ENCODE measurements at places on chromosomes 1 and 21.
A peak's percentile ranks its signal among the peaks of the same experiment; 100 is the strongest.

DNA sequence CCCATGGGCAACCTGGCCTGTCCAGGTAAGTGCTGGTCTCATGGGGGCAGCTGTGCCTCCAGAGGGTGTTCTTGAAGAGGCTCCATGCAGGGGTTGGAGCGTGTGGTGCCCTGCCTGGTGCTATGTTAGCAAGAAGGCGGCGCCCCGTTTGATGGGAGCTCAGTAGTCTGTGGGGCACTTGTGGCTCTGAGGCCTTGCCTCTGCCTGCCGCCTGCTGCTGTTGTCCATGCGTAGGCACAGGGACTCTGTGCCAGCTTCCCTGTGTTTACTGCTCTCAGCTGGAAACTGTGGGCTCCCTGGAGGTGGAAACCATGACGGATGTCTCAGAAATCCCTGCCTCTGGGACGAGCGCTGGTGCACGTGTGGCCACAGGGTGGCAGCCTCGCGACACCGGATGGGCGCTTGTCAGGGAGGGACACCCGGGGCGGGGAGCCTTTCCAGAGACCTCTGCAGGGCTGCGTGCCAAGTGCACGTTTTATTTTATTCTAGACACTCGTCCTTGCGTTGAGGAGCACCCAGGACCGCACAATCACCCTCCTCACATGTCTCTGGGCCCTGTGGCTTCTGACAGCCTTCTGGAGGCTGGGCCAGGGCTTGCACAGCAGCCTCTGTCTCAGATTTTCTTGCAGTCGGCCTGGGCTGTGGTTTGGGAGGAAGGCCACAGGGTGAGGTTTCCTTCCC lies 27.1 kb downstream of the SNAP47 start:
- peak; percentile 99 for DNase-seq

GRCh38 chr1:229815076-229815475 lies 189.0 kb downstream of the URB2 start:
- no peak for DNase-seq

DNA sequence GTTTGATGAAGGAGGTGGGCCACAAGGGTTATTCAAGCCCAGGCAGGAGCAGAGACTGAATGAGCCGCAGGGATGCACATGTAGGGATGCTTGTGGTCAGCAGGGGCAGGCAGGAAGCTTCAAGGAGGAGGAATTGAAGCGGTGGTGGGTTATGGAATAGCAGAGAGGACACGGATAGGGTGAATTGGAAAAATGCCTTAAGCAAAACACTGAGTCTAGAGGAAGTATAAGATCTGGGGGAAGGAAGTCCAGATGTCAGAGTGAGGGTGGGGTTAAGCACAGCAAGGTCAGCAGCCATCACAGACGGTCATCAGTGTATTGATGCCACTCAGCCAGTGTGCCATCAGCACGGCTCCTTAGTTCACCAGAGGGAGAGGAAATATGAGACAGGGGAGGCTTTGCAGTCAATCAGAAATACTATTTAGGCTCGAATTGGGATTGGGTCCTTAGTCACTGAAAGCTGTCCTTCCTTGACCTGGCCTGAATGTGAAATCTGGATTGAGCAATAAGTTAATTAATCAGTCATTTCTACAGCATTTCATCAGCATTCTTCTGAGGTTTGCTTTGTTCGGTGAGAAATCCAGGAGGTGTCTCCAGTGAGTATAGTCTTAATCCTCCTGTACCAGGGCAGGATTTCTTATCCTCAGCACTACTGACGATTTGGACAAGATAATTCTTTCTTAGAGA lies 6.0 kb upstream of the LCE1F start:
- no peak for DNase-seq

DNA sequence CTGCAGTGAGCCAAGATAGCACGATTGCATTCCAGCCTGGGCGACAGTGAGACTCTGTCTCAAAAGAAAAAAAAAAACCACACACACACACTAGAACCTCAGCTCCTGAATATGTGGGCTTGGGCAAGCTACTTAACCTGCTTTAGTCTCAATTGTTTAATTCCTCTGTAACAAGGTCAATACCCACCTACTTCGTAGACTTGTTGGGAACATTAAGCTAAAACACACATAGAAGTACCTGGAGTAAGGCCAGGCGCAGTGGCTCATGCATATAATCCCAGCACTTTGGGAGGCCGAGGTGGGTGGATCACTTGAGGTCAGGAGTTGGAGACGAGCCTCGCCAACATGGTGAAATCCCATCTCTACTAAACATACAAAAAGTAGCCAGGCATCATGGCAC lies 77.1 kb downstream of the CLSTN1 start:
- no peak for DNase-seq

GRCh38 chr1:208409176-208409575 lies 165.0 kb upstream of the PLXNA2 start:
- no peak for DNase-seq

DNA sequence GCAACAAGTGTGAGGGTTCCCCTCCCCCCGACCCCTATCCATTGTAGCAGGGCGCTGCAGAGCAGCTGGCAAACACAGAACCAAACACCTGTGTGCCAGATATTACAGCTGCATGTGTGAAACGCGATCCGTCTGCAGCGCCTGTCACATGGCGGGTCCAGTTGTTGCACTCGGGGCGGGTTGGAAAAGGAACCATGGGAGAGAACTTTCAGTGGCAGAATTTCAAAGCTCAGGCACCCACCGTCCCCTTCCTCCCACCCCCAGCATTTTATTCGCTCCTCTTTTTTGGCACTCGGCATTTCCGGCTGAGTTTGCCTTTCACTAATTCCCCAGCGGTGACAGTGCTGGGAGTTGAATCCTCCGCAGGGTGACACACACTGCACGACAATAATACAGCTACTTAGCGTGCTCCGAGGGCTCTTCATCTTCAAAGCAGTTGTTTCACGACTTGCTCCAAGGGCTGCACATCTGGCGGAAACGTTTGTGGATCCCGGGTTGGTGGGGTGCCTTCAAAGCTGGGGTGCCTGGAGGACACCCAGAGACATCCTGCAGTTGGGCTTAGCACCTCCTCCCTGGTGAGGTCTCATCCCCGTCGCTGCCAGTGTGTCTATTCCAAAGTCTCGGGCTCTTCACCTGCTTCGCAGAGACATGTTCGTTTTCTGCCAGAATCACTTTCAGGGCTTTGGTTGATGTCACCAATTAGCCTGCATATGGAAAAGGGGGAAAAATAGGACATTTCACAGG lies 180.7 kb downstream of the ZBTB18 start:
- peak; percentile 58 for DNase-seq

GRCh38 chr21:15498455-15498854 lies 231.3 kb upstream of the USP25 start:
- no peak for DNase-seq

GRCh38 chr1:7582460-7582972 lies 188.6 kb upstream of the VAMP3 start:
- no peak for DNase-seq

- no peak for DNase-seq
Measured at GRCh38 chr1:159196543-159196942, 8.1 kb upstream of the ACKR1 start.

- DNase-seq: no peak
Measured at GRCh38 chr1:1167841-1168450, 5.7 kb upstream of the TTLL10 start.

DNA sequence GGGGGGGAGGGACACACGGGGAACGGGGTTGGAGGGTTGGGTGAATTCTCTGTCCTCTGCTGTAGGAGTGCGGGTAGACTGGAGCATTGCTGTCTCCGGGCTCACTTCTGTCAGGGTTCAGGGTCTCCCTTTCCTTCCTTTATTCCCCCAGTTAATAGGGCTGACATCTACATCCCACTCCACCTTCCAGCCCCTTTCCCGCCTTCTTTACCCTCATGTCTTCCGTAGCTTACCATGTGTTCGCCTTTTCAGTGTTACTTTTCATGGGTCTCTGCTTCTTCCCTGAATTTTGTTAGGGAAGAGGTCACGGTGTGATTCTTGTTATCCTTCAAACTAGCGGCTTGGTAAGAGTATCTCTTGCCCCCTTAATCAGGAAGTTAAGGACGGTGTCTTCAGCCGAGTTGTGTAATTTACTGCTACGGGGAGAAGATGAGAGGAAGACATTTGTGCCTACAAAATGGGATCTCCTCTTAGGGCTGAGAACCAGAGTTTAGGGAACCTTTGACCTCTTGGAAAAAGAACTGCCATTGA lies 917 bp downstream of the RAP1A start:
- DNase-seq: no peak

DNA sequence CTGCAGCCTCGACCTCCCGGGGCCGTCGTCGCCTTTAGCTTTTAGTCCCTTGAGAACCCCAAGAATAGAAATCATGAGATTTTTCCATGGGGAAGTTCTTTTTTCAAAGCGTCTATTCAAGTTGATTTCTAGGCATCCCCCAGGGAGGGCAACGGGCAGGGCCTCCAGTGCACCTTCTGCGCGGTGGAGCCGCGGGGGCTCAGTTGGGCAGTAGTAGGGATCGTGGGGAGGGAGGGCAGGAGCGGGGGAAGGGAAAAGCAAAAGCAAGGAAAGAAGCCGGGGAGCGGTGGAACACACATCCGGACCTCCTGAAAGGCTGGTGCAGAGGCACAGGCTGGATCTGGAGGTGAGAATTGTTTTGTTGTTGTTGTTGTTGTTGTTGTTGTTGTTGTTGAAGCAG lies 103.4 kb downstream of the PPIAL4G start:
- no peak for DNase-seq

GRCh38 chr1:156096640-156097391 lies 14.6 kb upstream of the MEX3A start:
- DNase-seq: peak; percentile 93

GRCh38 chr1:231357187-231357772 lies 19.2 kb downstream of the SPRTN start:
- no peak for DNase-seq

DNA sequence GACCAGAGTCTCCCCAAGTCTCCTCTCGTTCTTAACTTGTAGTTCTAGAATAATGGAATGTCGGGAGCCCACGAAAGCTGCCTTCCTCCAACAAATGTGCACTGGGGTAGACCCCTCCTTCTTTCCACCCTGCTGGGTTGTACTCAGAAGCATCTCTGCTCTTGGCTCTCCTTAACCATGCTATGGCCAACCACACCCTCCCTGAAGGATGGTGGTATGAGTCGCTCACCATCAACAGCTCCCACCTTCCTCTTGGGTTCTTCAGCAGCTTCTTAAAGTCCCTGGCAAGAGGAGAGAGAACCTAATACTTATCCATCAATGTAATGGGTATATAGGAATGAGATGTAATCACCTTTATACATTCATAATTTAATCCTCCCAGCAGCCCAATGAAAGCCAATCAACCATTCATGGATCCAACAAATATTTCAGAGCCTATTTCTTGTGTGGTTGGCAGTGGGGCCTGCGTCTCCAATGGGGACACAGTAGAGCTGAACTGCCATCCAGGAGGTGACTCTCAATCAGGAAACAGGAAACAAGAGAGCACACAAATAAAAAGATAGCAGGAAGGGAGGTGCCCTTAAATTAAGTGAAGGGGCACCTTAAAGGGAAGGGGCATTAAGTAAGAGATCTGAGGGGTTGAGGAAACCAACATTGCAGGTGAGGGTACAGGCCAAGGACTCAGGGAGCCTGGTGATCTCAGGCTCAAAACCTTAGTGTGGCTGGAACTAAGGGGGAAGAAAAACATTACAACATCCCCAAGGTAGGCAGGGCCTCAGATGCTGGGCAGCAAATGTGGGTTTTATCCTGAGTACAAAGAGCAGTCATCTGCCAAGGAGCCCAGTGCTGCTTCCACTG lies 64.4 kb upstream of the ETS2 start:
- no peak for DNase-seq

DNA sequence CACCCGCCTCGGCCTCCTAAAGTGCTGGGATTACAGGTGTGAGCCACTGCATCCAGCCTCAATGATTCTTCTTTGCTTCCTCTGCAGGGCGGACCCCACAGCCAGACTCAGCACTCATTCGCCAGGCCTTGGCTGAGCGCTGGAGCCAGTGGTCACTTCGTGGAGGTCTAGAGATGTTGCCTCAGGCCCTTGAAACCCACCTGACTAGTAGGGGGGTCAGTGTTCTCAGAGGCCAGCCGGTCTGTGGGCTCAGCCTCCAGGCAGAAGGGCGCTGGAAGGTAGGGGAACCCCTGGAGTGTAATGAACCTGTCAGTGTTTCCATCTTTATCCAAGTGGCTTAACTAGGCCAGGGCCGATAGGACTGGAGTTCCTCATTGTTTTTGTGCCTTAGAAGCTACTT lies 2.7 kb downstream of the PPOX start:
- no peak for DNase-seq

GRCh38 chr1:228691926-228692325 lies 43.4 kb upstream of the RHOU start:
- no peak for DNase-seq
